ENCODE measurements at places on chromosomes 1 and 21.
A peak's percentile ranks its signal among the peaks of the same experiment; 100 is the strongest.

DNA sequence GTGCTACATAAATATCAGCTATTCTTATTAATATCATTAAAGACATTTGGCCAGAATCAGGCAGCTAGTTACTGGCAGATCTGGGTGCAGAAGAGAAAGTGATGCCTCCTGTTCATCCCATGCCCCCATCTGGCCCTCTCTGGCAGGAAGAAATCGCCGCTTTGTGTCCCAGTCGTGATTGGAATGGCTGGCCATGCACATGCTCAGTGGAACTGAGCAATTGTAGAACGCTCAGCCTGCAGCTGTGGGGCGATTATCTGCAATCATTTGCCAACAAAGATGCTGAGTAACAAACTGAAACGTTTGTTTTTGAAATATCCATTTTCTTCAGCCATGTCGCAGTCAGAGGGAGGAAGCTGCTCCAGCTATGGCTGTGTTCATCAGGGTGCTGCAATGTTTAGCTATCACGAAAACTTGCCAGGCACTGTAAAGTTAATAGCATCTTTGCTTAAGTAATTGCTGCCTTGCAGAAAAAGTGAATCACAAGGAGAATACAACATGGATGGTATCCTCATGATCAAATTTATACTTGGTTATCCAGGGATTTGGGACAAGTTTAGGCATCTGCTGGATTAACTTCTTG, 36.5 kb downstream of the NGF start:
- DNase-seq, result no peak

DNA sequence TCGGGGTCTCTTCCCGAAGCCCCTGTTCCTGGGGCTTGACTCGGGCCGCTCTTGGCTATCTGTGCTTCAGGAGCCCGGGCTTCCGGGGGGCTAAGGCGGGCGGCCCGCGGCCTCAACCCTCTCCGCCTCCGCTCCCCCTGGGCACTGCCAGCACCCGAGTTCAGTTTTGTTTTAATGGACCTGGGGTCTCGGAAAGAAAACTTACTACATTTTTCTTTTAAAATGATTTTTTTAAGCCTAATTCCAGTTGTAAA, 158.7 kb downstream of the RUNX1 start:
- DNase-seq, result no peak

DNA sequence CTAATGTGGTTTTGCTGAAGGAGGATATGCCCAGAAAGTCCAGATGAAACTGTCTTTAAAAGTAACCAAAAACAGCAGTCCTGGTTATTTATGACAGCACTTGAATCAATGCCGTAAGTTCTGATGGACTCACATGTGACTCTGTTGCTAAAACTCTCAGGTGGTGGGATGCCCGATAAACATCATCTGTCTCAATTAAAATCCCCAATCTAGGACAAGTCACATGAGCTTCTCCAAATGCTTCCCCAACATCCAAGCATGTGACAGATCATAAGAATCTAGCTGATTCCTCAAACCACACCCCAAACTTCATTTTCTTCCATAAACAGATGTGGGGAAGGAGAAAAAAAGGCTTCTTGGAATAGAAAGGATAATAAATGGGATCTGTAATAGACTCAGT, 786 bp upstream of the CTSK start:
- no peak for DNase-seq

DNA sequence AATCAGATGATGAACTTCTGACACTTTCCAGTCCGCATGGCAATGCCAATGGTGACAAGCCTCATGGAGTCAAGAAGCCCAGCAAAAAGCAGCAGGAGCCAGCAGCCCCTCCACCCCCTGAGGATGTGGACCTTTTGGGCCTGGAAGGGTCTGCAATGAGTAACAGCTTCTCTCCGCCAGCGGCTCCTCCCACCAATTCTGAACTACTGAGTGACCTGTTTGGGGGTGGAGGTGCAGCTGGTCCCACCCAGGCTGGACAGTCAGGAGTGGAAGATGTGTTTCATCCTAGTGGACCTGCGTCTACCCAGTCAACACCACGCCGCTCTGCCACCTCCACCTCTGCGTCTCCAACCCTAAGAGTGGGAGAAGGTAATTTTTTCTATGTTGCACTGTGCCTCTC, 28.0 kb upstream of the LEPR start:
- no peak for DNase-seq

DNA sequence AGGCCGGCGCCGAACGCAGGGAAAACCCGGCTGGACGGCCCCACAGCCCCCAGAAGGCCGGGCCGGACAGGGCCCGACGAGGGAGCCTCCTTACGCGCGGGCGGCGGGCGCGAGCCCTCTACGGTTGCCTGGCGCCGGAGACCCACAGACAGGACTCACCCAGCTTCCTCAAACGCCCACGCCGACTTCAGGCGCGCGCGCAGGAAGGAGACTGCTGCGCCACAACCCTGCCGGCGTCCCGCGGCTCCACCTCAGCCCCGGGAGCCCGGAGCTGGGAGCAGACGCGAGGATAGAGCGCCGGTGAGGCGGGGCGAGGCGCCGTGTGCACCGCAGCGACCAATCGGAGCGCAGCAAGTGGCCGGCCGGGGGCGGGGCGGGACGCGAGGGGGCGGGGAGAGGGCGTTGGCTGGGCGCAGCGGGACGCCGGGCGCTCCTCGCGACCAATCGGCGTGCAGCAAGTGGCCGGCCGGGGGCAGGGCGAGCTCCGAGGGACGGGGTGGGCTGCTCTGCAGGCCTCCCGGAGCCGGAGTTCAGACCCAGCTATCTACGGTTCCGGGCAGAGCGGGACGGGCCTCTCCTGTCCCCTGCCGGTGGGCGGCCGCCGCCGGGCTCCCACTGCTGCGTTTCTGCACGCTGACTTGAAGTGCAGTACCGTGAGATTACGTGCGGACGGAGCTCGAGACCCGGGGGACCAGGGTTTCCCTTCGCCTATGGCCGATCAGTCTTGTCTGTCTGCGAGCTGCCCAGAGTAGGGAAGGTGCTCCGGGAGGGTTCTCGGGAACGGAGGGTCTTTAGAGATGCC, at the start of gene TMEM50B:
Gene TMEM50B (minus strand): TSS at position 296 of the 802 bp plus-strand sequence. CDS start 11,089 bp downstream, outside the sequence.
- DNase-seq, result peak; percentile 93

DNA sequence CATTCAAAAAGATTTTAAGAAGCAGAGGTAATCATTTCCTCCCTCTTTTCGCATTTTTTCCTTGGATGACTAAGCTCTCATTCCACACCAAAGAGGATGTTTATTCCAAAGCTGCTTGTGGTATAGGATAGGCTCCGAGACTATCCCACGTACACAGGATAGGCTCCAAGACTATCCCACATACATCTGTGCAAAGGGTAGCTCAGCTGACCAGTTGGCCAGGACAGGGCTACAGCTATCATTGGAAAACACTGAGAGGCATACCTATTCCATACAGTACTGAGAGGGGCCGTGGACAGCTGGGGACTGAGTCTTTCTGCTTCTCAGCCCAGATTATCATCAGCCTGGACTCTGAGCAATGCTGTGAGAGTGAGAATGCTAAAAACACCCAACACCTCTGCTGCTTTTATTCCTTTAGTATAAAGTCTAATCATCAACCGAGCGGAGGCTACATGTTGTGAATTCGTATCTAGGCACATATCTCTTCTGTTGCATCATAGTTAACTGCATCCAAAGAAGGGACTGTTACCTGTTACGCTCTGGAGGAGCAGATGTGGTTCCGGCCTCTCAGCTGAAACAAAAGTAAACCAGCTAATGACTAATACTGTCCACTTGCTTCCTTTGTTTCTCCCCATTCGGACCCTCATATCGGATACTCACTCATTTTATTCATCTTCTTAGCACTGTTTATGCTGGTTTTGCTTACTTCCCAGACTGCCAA, 141.0 kb downstream of the TNFSF18 start:
- DNase-seq, result no peak

DNA sequence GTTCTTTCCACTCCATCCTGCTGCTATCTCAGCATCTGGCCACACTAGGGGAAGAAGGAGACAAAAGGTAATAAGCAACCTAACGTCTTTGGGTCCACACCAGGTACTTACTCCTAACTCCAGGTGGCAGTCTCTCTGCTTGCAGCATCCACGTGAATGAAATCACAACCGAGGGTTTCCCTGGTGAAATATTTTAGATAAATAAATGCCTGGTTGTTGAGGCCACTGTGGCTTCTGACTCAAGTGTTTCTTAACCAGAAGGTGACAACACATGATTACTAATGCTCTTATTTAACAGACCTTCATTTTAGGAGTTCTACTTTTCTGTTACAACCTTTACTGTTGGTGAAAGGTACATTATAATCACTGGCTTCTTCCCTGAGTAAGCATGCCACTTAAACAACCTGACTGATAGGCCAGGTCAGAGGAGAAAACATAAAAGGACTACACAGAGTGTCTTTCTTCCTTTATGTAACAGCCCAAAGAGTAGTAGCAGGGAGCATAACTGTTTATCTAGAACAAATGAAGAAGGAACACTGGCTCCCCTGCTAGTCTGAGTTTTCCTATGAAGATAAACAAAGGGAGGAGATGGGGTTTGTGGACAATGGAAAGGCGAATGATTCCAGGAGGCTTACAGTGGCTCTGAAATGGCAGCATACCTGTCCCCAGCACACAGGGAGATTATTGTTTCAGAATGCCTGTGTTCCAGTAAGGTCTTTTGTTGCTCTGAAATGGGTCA, 59.9 kb downstream of the SYT6 start:
- DNase-seq, result no peak
